Jurkat, Clone E6-1 (cell line): ENCODE measurements at places on chromosomes 3 and 15.

DNA sequence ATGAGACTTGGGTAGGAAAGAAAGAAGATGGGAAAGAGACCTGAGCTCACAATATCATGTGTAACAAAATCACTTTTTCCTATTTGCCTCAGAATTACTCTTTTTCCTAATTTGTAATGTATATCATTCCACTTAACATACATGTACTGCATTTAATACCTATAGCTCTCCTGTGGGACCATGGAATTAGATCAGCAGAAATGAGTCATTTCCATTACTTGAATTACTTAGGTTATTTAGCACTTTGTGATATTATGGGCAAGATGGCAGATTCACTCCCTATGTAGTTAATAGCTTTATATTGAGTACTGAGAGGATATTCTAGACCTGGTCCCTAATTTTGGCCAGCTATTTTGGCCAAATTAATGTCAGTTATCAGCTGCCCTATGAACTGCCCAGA is 70.5 kb downstream of the ZNF609 start:
- DNase-seq: no peak

DNA sequence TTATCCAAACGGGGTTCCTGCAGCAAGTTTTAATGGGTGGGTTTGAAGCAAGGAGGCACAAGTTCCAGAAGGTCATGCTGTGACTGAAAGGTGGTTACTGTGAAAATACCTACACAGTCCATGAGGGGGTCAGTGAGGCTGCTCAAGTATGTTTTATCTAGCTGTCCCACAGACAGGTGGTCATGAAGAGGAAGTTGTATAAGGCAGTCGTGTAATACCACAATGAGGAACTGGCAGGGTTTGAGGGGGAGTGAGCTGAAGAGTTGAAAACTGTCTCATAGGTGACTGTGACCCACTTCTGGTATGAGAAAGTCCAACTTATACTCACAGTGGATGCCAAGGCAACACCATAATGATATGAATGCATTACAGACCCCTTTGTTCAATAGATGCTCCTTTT is 856.8 kb downstream of the OTOL1 start:
- no peak for DNase-seq

GRCh38 chr3:132417695-132418411 is 551 bp downstream of the DNAJC13 start:
- DNase-seq: peak; percentile 44

- no peak for DNase-seq
These were observed 1367.0 kb downstream of the OTOL1 start for GRCh38 chr3:162863579-162863978.
